Activated CD4-positive, CD25-positive, alpha-beta regulatory T cell treated with anti-CD3 and anti-CD28 coated beads, Interleukin-2, amount 50 U/mL, for 16 hours (primary cell): ENCODE measurements at places on chromosomes 11 and 22.

- no peak for DNase-seq
Observed at GRCh38 chr11:25357133-25357532, 860.3 kb downstream of the LUZP2 start.

GRCh38 chr11:122751292-122752070, 86.8 kb upstream of the CRTAM start:
- DNase-seq: no peak

DNA sequence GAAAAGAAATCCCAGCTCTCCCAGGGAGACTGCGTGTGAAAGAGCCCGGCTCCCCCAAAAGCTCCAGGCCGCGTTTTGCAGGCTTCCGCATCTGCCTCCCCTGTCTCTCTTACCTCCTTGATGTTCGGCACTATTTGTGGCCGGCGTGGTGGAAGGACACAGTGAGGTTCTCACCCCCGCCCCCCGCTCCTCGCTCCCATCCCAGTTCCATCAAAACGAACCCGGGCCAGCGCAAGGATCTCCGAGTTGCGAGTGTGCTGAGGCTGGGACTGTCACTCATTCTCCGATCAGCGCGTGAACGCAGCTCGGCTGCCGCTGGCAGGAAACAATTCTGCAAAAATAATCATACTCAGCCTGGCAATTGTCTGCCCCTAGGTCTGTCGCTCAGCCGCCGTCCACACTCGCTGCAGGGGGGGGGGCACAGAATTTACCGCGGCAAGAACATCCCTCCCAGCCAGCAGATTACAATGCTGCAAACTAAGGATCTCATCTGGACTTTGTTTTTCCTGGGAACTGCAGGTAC, at the start of gene NCAM1:
TSS of gene NCAM1 (plus strand) at position 275 of the 523 bp plus-strand sequence.
- DNase-seq: no peak

- DNase-seq: no peak
Observed at GRCh38 chr11:67354075-67355022, 1.0 kb upstream of the POLD4 start.

- no peak for DNase-seq
Observed at GRCh38 chr22:28118957-28119631, 200.0 kb upstream of the PITPNB start.

DNA sequence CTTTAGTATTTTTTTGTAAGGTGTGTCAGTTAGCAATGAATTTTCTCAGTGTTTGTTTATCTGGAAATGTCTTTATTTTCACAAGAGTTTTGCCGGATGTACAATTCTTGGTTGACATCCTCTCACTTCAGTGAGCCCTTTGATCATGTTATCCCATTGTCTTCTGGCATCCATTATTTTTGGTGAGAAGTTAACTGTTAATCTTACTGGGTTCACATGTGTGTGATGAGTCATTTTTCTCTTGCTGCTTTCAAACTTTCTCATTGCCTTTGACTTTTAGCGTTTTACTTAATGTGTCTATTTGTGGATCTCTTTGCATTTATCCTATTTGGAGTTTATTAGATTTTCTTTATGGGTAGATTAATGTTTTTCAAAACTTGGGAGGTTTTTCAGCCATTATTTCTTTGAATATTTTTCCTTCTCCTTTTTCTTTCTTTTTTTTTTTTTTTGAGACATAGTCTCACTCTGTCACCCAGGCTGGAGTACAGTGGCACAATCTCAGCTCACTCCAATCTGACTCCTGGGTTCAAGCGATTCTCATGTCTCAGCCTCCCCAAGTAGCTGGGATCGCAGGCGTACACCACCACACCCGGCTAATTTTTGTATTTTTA, 100.5 kb upstream of the RRM1 start:
- DNase-seq: no peak

DNA sequence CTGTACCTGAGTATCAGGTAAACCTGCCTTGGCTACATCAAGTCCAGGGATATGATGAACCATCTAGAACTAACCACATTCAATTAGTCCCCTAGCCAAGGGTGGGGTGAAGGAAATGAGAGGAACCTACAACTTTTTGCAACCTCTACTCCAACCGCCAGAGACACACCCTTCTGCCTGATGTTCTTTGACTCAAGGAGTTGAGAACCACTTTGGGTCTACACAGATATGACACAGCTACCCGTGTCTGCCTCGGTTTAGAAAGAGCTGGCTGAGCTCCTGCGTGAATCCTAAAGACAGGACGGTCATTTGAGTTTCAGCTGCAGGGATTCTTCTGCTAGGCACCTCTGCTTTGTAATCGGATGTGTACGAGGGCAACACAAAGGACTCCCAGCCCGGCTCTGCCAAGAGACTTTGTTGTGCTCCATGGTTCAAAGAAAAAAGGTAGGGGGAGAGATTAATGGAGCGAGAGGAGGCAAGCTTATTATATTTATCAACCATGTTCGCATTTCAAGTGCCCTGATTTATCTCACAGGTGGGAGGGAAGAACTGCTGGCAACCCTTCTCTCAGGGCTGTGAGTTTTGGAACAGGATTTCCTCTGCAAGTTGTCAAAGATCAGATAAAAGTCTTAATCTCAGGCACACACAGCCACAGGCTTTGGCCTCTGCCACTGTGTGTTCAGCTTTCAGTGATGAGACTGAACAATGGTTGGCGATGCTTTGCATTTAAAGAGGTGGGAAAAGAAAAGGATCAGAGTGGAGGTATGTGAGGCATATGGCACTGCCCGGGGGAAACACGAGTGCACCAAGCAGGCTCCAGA, 35.1 kb downstream of the FLI1 start:
- no peak for DNase-seq

GRCh38 chr11:83956119-83956697, 670.0 kb upstream of the CCDC90B start:
- no peak for DNase-seq

- DNase-seq: no peak
Observed at GRCh38 chr11:12808519-12808918, 134.3 kb downstream of the TEAD1 start.

- no peak for DNase-seq
Observed at GRCh38 chr11:12376259-12377081, 901 bp upstream of the PARVA start.

- DNase-seq: no peak
Observed at GRCh38 chr11:111417011-111417765, 38.1 kb upstream of the POU2AF1 start.

GRCh38 chr11:127624306-127624856, 623.8 kb upstream of the KIRREL3 start:
- no peak for DNase-seq

GRCh38 chr11:36274414-36274813, 14.8 kb downstream of the COMMD9 start:
- DNase-seq: no peak

- no peak for DNase-seq
Observed at GRCh38 chr22:49685116-49685515, 142.6 kb downstream of the BRD1 start.

DNA sequence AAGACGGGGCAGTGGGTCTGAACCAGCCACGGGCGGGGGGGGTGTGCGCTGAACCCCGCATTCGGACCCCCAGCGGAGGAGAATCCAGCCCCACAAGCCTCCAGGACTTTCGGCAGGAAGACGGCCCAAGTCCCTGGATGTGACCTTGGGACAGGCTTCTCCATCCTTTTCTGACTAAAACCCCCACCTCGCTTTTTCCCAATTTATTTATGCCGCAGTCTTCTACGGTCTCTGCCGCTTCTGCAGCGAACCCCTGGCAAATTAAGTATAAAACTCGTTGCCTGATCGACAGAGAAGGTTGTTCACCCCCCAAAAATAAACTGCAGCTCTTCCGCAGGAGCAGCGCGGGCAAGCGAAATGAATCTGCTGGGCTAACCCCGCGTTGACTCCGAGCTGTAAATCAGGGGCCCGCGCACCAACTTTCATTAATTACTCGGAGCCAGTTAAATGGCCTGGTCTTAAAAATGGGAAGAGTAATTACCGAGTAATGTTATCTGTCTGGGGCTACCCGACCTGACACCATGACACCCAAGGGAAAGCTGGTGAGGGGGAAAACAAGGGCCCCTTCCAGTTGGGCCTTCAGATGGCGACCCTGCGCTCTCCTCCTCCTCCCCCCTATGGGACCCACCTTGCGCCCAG, 6.6 kb downstream of the WT1 start:
- no peak for DNase-seq

DNA sequence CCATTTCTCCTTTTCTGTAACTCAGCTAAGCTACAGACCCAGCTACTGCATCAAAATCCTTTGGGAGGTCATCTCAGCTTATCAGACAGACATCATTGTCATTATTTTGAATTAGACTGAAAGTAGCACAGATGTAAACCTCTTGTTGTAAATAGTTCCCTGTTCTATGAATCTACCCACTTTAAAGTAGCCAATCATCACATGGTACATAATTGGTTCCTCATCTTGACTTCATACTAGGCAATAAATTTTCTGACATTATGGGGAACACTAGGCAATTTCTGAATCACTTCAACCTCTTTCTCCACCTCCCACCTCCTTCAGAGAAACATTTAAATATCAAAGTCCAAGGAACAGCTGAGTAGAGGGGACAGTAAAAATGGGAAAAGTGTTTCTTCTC, 47.9 kb downstream of the MPPED2 start:
- no peak for DNase-seq

GRCh38 chr22:23781065-23781464, 5.7 kb upstream of the SMARCB1 start:
- no peak for DNase-seq

GRCh38 chr11:96156379-96156722, 186.6 kb downstream of the MAML2 start:
- no peak for DNase-seq

- DNase-seq: no peak
Observed at GRCh38 chr11:117501237-117501898, 173.7 kb downstream of the CEP164 start.

GRCh38 chr22:35452810-35453743, 53.1 kb downstream of the MCM5 start:
- no peak for DNase-seq

DNA sequence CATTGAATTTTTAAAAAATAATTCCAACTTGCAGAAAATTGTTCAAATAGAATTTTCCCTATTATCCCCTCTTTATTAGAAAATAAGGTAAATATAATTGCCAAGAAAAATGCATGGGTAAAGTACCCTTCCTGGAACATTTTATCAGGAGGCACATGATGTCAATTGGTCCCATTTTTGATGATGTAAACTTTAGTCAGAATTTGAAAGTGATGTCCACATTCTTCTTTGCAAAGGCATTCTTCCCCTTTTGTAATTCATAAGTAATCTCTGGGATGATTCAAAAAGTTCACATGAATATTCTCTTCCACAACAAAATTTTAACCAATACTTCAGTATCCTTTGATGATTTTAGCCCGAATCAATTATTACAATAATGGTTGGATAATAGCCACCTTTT, 86.9 kb upstream of the ANO3 start:
- no peak for DNase-seq

DNA sequence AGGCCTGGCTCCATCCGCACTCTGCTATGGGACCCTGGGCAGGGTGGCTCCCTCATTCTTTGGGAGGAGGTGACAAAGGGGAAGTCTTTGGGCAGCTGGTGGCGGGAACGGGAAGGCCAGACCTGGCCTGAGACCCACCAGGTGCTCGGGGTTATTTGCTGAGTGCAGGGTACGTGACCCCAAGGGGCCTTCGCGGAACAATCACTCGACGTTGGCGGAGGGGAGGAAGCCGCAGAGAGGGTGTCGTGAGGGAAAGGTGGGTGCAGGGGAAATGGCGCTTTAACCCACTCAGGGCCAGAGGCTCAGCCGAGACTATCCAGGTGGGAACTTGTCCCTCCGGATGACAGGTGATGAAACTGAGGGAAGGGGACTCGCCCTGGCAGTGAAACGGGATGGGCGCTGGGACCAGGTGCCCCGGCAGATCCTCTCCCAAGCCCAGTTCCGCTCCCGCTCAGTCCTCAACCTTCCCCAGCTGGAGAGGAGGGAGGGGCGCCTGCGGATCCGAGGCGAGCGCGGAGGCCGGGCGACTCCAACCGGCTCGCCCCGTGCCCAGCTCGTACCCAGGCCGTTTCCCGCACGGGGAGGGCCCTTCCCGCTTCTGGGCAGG, 911 bp downstream of the A4GALT start:
- DNase-seq: no peak

DNA sequence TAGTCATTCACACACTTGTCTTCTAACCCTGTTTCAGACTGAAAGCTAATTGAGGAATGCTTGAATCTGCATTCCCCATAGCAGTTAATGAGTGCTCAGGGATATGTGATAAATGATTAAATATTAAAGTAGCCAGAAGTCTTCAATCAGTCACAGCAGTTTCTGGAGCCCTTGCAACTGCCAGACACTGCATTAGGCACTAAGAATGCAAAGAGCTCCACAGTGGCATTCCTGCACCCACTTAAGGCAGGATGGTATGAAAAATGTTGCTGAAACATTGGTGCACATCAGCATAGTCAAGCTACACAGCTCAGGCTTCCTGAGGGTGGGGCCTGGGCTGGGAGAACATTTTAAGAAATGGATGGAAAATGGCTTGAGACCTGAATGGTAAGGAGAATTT, 6.5 kb downstream of the DTX4 start:
- no peak for DNase-seq

DNA sequence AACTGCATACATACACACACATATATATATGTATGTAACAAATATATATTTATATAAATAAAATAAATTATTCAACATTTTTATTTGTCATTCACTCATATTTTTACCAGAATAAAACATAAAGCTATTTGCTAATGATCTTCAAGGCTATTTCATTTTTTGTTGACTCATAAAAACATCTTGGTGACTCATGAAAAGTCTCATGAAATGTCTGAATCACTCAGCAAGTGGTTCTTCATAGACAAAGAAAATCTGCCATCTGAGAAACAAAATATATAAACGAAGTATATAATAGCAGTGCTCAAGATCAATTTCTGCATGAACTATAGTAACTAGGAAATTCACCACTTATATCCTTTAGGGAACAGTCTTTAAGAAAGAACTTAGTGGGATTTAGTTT, 764.8 kb upstream of the FAT3 start:
- DNase-seq: no peak

DNA sequence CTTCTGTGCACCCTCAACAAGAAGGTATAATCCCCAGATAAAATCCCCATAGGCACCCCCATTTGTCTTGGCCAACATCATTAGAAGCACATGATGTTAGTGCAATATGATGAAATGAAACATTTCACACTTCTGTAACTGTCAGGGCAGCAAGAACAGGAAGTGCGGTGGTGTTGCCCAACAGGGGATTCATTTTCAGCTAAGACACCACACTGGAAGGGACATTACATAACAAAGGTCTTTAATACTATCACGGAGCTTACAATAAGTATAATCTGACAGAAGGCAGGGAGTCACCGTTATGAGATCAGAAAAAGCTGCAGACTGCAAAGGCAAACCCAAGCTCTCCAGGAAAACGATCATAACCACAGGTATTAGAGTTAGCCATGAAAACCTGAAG, 2.0 kb downstream of the OR52W1 start:
- no peak for DNase-seq

DNA sequence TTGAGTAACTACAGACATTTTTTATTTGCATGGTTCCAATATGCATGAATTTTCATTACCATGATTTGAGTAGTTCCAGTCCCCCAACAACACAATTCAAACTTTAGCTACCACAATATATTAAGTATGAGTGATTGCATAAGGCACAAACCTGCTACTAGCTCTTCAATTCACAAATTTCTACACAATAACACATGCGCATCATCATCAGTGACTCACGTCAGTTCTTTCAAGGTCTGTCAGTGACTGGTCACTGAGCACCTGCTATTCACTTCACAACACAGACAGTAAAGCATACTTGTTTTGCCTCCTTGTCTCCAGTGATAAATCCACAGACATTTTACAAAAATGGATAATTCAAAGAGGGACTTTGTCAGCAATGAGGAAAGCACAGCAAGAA, 435.1 kb upstream of the CCDC90B start:
- DNase-seq: no peak
